NCI-H774 (cell line): ENCODE measurements at places on chromosomes 3 and 15.

GRCh38 chr3:160473221-160473620 lies 23.6 kb upstream of the TRIM59 start:
- DNase-seq, result no peak

- DNase-seq, result no peak
Observed at GRCh38 chr3:178845420-178846118, 226.0 kb downstream of the ZMAT3 start.

GRCh38 chr3:65951836-65952505 lies 86.7 kb downstream of the MAGI1 start:
- DNase-seq, result no peak

DNA sequence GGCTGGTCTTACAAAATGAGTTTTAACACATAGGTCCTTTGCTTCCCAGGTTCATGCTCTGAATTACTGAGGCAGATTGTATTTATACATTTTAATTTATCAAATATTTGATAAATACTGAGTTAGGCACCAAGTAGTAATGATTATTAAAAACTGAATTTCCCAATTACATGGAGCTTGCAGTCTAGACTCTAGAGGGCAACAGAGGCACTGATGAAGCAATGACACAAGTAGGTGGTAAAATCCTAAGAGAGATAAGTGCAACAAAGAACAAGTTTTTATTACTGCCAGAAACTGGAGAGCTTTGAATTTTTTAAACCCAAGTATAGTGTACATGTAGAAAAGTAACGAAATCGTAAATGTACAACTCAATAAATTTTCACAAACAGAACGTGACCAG lies 406.2 kb upstream of the RARB start:
- no peak for DNase-seq

DNA sequence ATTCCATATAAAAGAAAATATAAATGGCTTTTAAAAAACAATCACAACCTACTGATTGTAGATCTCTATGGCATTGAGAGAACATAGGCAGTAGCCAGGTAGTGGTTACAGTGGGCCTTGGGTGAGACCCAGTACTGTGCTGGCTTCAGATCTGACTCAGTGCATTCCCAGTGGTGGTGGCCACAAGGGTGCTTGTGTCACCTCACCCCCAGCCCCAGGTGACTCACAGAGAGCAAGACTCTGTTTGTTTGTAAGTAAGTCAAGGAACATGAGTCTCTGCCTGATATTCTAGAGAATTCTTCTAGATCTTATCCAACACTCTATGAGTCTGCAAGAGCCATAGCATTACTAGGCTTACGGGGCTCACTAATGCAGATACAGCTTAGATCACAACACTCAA lies 118.8 kb upstream of the AZI2 start:
- DNase-seq, result no peak
